ENCODE measurements at places on chromosomes 13 and 19.

DNA sequence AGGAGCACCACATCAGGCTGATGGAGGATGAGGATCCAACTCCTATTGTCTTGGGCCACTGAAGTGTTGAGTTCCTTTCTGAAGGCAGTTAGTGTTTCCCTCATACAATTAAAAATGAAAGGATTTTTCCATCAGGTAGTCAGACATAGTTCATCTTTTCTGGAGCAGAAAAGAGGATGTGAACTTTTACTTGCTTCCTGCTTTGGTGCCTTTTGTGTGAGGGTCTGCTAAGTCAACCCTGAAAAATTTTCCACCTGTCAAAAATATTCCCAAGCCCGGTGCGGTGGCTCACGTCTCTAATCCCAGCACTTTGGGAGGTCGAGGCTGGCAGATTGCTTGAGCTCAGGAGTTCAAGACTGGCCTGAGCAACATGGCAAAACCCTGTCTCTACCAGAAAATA, 43.9 kb downstream of the RGCC start:
- no peak for DNase-seq

GRCh38 chr13:98233127-98233526, 56.1 kb upstream of the RNF113B start:
- no peak for DNase-seq

DNA sequence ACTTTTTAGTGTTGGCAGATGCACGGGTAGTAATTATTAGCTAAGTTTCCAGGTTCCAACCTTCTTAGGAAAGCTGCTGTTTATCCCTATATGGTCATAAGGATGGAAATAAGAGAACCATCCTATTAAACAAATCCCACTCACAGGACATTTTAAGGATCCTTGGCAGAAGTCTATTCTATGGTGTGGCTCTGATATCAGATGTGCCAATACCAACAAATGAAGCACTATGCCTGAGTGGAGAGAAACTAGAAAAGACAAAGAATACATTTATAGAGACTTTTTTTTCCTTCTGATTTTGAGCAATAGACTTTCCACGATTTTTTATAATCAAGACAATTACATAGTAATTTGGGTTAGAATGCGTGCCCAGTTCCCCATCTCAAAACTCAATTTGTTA, 12.6 kb downstream of the PCDH17 start:
- no peak for DNase-seq

DNA sequence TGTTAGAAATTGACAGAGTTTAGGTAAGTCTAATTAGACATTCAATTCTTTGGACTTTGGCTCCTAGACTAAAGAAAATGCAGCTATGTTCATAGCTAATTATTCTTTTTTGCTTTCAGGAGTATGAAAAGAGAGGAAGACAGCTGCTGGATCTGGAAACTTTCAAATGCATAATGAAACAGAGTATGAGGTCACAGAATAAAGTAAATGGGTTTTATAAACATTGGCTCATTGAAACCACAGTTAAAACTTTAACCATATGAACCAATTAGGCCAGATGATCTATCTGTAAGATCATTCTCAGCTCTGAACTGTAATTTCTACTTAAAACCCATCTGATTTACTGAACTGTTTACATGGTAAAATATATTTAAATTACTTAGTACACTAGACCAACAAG, 82.7 kb downstream of the TEX26 start:
- no peak for DNase-seq
